Fibroblast of lung (primary cell): ENCODE measurements at places on chromosomes 7 and 10. TPM values are rescaled to one million over a fixed set of nuclear protein-coding genes. Genes with fewer than 3 reads are reported as not detected.

DNA sequence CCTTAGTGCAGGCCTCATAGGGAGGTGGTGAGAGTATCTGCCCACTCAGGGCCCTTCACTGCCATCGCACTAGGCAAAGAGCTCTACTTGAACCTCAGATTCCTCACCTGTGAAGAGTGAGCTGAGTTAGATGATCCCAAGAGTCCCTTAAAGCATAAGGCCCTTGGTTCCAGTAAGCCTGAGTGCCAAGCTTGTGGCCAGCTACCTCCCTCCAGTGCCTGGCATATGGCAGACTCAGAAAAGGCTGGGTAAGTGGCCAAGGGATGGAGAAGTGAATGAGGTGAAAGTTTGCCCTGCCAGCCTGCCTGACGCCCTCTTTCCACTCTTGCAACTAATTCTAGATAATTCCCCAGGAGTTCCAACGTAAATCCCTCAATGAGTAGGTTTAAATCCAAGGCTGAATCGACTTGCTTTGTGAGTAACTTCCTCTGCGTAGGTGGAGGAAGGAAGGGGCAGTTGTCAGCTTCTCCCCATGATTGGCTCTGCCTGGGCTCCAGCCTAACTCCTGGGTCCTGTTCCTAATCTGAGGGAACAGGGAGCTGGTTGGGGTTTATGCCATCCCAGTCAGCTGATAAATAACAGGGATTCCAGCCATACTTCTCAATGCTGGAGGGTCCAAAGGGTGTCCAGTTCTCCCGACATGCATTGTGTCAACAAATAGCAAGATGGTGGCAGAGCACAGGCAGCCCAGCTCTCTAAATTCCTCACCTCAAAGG is 14.2 kb downstream of the DUSP5 start:
- no peak for DNase-seq

GRCh38 chr10:22453948-22454591 is 108.8 kb downstream of the SPAG6 start:
- DNase-seq, result no peak

DNA sequence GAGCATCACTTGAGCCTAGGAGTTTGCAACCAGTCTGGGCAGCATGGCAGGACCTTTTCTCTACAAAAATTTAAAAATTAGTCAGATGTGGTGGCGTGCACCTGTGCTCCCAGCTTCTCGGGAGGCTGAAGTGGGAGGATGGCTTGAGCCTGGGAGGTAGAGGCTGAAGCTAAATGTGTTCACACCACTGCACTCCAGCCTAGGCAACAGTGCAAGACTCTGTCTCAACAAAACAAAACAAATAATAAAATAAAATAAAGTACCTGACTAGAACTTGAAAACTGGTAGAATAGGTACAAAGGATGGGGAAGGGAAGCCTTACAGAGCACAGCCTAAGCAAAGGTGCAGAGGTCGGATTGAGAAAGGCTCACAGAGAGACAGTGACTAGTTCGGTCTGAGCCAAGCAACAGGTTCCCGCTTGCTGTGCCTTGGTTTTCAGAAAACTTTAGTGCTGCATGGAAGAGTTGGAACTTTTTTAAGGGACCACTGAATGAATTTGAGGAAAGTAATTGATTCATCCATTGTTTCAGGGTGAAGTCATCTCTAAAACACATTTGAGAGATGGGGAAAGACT is 100.1 kb upstream of the STK17A start:
- DNase-seq, result no peak

DNA sequence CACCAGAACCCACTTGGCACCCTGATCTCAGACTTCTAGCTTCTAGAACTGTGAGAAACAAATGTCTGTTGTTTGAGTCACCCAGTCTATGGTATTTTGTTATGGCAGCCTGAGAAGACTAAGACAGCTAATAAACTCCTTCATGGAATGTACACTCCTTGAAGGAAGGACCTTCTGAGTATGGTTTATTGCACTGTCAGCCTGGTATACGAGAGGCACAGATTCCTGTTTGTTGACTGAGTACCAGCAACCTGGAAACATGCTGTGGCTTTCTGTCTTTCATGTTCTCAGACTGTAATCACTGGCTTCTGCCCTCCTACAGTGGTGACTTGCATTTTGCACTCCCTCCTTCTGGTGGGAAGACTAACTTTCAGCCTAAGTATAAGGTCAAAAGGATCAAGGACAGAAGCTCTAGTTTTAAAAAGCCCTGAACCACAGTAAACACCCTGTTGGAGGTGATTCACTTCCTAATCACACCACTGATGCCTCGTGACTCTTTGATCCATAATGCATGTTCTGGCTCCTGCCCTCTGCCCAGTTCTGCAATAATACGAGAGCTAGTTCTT is 319.0 kb upstream of the NPSR1 start:
- DNase-seq, result no peak

- DNase-seq, result no peak
Observed at GRCh38 chr10:803041-803741, 113.7 kb upstream of the DIP2C start.

DNA sequence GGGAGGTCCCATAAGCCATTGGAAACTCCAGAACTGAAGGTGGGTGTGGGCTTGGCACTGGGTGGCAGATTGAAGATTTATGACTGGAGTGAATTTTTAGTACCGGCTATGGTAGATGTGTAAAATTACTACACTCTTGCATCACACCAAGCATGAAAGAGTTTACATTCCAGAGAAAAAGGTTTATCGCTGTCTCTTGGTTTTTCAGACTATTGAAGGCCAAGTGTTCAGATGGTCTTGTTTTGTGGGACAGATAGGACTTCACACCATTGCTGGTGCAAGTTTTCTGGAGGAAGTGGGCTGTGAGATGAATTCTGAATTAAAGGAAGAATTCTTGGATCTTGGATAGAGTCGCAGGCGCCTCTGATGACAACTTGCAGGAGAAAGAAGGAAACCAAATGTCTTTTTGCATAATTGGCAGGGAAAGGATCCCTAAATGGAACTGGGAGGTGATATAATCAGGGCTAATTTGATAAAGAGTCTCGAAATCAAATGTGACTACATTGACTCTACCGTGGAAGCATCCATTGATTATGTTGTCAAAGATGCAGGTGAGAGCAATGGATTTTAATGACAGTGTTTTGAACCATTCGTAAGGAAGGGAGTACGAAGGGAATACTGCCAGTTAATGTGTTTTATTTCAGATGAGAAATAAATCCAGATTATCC is 14.2 kb upstream of the NMT2 start:
- DNase-seq, result peak; percentile 73

GRCh38 chr7:31019509-31019908 is 32.6 kb upstream of the ADCYAP1R1 start:
- no peak for DNase-seq

DNA sequence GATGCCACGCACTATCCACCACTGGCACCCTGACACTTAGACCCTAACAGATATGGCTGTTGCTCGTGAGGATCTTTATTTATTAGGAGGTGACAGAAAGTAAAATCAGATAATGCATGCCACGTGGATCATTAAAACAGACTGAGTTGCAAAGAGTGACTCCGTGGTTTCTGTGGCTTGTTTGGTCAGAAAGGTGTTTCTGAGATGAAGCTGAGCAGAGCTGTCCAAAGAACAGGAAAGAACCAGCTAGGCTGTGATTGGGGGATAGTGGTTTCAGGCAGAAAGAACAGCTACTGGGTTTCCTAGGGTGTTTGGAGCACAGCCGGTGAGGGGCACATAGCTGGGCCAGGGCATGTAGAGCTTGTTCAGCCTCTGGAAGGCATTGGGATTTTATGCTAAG is 34.4 kb downstream of the CSGALNACT2 start:
- DNase-seq, result no peak

GRCh38 chr7:35849158-35849831 is 48.4 kb downstream of the SEPTIN7 start:
- no peak for DNase-seq

DNA sequence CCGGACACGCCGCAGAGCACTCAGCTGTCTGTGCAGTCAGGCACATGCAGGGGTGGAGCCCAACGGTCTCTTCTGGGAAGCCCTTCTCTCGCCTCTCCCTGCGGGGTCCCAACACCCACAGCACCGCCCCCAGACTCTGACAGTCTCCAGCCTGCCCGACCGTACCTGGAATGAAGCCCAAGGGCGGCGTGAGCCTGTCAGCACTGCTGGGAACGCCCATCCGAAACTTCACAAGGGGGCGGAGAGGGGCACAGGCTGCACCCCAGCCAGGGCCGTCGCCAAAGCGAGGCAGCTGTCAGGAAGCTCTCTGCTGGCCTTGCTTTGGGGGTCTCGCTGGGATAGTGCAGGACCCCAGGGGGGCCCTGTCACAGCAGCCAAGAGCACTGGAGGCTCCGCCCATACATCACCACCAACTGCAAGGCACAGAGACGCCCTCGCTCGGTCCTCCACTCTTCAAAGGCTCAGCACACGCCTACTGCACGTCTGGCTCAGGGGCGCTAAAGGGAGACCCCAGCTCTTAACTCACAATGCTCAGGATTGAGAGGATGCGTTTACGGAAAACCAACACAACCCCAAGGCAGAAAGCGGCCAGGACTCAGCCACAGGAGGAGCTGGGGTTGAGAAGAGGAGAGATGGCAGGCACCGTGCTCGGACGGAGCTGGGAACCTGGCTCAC is 30.9 kb downstream of the MAD1L1 start:
- DNase-seq, result no peak

DNA sequence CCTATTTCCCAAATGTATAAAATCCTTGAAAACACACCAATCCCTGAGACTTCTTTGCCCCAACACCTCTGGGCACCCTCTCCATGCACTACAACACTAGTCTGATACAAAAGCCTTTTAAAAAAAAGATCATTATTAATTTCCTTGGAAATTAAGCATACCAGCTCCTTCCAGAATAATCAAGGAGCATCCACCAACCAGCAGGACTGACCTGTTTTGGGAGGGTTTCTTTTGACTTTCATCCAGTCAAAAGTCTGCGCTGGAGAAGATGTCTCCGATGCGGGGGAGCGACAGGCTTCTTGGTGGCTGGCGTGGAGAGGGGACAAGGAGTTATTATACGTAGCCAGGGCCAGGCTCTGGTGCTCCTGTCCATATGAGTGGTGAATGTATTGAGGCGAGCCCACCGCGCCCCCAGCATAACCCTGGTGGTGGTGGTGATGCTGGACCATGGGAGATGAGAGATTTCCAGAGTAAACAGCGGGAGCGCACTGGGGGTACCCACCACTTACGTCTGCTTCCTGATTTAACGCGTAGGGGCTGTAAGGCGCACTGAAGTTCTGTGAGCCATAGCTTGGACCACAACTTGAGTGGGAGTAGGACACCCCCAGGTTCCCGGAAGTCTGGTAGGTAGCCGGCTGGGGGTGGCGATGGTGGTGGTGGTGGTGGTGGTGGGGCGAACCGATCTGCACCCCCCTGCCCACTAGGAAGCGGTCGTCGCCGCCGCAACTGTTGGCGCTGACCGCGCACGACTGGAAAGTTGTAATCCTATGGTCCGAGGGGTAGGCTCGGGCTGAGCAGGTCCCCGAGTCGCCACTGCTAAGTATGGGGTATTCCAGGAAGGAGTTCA is 527 bp downstream of the HOXA1 start:
- DNase-seq, result no peak

- DNase-seq, result no peak
Observed at GRCh38 chr10:115214829-115215228, 121.7 kb downstream of the ATRNL1 start.

DNA sequence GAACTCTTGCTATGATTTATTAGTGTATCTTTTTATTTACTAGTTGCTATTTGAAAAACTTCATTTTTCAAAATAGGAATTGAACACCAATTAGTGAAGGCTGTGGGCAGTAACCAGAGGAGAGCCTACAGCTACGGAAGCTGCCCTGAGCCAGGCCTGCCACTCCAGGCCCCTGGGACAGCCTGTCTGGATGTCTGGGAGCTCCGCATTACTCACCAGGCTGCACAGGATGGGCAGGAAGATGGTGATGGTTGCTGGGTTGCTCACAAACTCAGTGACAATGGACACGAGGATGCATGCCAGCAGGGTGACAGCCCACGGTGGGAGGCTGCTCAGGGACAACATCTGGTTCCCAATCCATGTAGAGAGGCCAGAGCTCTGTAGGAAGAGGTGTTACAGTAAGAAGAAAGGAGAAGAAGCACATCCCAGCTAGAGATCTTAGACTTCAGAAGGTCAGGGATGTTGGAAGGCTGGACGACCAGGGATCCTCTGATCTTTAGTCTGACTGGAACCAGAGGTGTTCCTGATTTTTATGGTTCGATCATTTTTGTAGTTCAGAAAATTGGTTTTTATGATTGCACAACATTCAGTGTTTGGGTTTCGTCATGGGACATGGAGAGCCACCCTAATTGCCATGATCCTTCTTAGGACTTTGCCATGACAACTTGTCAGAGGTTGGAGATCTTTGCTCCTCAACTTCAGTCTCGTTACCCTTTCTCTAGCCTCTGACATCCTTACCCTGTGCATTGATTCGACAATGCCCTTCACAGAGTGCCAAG is 23.2 kb downstream of the STMP1 start:
- DNase-seq, result peak; percentile 49

DNA sequence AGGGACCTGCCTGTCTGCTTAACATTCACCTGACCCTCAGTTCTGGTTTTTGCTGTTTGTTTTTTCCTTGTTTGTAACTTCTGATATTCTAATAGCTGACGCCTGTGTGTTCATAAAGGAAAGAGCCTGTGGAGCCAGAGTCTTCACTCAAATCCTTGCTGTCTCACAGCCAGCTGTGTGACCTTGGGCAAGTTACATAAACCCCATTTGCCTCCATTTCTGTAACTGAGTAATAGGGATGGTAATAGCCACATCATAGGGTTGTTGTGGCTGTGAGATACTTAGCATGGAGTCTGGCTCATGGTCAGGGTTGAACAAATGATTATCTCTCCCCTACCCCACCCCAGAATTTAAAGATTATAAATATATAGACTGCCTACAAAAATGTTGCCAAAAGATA is 27.0 kb downstream of the WBP1L start:
- no peak for DNase-seq

DNA sequence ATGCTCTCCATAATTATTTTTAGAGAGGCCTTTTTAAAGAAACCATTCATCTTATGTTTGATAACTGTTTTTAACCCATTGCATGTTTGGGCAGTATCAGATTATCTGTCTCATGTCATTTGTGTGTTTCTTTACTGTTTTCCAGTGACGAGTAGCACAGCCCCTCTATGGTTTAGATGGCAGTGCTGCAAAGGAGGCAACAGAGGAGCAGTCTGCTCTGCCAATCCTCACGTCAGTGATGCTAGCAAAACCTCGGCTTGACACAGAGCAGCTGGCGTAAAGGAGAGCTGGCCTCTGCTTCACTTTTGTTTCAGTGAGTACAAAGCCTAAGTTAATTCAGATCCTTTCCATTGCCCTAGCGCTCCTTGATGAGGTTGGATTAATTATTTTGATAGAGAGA is 80.4 kb upstream of the GARIN1A start:
- no peak for DNase-seq

GRCh38 chr7:42123716-42124115 is 113.3 kb downstream of the GLI3 start:
- no peak for DNase-seq

DNA sequence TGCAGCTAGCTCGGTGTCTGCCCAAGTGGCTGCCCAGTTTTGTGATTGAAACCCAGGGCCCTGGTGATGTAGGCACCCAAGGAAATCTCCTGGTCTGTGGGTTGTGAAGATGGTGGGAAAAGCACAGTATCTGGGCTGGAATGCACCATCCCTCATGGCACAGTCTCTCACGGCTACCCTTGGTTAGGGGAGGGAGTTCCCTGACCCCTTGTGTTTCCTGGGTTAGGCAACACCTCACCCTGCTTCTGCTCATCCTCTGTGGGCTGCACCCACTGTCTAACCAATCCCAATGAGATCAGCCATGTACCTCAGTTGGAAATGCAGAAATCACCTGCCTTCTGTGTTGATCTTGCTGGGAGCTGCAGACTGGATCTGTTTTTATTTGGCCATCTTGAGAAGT is 27.6 kb downstream of the GIMAP4 start:
- DNase-seq, result no peak

Gene DCLRE1A
- total RNA-seq, result 8.7 and 9.4 TPM in 2 replicates

Gene XRCC2
- total RNA-seq, result under 0.01 and 0.66 TPM in 2 replicates

Gene DIP2C
- 12.6 and 18.3 TPM in 2 replicates for total RNA-seq

Gene THSD7A
- total RNA-seq, result under 0.01 and 0.83 TPM in 2 replicates

Gene RNF133
- total RNA-seq, result 0.26 and 0.50 TPM in 2 replicates
